H1 (cell line): ENCODE measurements at places on chromosomes 13 and 19. TPM values are rescaled to one million over a fixed set of nuclear protein-coding genes. Genes with fewer than 3 reads are reported as not detected.

PLIN4 gene
- total RNA-seq: 0.45 and 0.54 TPM in 2 replicates

GRCh38 chr13:106311004-106311403 lies 224.5 kb downstream of the EFNB2 start:
- DNase-seq: no peak

DNA sequence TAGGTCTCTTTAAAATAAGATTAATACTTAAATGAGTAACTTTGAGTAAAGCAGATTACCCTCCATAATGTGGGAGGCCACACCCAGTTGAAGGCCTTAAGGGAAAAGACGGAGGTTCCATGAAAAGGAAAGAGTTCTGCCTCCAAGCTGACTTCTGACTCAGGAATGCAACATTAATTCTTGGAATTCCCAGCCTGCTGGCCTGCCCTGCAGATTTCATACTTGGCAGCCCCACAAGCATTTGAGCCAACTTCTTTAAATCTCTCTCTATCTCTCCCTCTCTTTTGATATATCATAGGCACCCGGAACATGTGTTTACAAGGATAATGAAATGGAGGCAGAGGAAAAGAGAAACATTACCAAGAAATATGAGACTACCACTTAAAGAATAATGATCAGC lies 902.3 kb upstream of the MIR17HG start:
- no peak for DNase-seq

DNA sequence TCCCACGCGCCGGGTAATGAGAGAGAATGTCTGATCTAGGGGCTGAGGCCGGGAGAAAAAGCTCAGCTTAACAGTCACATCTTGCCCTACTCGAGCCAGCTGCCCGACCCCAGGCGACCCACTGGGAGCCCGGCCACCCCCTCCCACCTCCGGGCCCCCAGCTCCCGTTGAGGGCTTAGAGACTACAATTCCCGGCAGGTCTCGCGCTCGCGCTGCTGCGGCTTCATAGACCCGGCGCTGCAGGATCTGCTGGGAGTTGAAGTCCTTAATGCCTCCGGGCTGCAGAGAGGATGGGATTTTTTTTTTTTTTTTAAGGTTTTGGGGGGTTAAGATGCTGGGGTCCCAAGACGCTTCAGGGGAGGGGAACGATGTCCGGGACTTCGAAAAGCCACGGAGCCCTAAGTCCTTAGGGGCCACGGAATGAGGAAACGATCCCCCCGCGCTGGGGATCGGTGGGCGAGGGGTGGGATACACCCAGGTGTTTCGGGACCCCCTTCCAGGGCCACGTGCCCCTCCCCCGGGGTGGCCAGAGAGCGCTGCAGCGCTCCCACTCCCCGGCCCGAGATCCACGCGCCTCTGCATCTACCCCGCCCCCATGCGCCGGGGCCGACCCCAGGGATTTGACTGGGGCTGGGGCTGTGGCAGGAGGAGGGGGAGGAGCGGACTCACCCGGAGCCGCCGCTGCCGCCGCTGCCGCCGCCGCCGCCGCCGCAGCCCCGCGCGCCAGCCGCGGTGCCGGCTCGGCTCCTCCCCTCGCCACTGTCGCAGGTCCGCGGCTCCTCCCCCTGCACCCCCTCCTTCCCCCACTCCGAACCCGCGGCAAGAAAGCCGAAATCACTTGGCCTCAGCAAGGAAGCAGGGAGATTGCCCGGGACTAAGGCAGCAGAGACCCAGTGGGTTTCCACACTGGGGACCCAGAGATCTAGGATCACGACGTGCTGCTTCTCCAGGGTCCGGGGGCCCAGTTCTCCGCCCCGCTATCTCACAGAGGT lies at the start of gene SYT3:
SYT3 (minus strand) TSS at position 761 of the 992 bp plus-strand sequence. CDS start 2,470 bp downstream, outside the sequence.
- DNase-seq: peak; percentile 80

DNA sequence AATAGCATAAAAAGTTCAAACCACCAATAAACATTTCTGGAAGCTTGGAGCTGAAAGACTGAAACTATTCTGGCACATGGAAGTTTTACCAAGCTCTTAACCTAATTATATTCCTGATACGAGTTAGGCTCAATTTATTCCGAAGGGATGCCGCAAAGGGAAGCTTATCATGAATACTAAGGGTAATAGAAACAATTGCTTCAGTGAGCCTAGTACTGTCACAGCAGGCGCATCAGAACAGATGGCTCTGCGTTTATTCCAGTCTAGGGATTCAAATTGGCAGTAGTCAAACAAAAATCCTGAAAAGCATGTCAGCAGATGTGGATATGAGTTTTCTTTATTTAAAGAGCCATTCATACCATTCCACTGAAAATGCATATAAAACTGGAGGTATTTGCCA lies 779.5 kb downstream of the GPC5 start:
- DNase-seq: no peak

ZNF599 gene
- 3.8 and 4.8 TPM in 2 replicates for total RNA-seq
